Stimulated activated CD8-positive, alpha-beta memory T cell treated with anti-CD3 and anti-CD28 coated beads, Interleukin-15, amount 100 ng/mL, for 48 hours (primary cell): ENCODE measurements at places on chromosomes 1 and 21.

GRCh38 chr1:169387399-169387798 is 19.4 kb downstream of the BLZF1 start:
- DNase-seq: no peak

- no peak for DNase-seq
Measured at GRCh38 chr1:232980986-232981560, 30.7 kb downstream of the NTPCR start.

DNA sequence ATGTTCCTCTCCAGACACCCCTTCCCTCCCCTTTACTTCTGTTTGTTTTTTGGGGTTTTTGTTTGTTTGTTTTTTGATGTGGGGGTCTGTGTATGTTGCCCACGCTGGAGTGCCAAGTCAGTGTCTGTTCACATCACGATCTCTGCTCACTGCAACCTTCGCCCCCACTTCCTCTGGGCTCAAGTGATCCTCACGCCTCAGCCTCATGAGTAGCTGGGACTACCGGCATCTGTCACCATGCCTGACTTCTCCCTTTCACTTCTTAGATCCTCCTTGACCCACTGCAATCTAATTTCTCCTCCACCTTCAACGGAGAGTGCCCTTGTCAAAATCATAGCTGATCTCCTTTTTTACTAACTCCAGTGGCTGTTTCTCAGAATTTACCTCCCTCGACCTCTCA is 100.7 kb upstream of the KIF26B start:
- DNase-seq: no peak

- no peak for DNase-seq
Measured at GRCh38 chr1:5563861-5564577, 428.2 kb downstream of the NPHP4 start.

- DNase-seq: no peak
Measured at GRCh38 chr1:24900985-24901781, 28.9 kb downstream of the RUNX3 start.

DNA sequence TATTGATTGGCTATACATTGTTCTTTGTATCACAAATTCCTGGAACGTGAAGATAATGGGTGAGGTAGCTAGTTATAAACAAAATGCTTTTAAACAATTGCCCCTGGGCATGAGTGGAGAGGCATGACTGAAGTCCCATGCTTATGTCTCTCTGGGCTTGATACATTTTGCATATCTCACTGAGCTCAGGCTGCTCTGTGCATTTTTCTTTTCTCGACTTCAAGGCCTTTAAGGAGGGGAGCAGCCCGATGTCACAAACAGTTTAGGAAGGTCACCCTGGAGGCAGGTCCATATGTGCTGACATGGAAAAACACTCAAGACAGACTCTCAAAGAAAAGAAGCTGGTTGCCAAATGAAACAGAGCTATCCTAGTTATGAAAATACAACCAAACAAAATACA is 80.1 kb upstream of the PUM1 start:
- no peak for DNase-seq

DNA sequence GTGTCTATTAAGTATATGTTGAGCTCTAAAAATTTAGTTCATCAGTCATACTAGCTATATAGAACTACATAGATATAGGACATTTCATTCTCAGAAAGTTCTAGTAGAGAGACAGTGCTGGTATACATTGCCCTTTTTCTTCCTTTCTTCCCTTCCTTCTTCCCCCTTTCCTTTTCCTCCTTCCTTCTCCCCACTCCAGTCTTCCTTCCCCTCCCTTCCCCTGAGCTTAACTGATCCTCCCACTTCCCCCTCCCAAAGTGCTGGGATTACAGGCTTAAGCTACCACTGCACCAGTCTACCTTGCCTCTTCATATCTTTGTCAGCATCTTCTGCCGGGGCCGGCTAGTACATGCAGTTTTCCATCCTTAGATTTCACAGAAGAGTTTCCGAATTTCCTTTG is 12.1 kb downstream of the THRAP3 start:
- no peak for DNase-seq

DNA sequence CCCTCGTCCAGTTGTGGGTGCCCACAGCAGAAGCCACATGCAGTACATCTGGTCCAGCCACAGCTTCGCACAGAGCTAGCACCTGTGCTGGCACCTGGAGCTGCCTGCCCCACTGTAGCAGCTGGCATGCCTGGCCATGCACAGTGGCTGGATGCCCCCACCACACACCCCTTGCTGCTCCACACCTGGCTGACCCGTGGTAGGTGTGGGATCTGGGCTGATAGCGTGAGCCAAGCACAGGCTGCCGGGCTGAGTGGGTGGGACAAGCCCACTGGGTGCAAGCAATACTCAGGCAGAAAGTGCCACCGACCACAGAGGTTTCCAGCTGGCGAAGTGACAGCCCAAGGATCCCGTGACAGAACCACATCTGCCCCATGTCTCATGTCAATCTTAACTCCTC is 30.6 kb upstream of the BACE2 start:
- DNase-seq: no peak

DNA sequence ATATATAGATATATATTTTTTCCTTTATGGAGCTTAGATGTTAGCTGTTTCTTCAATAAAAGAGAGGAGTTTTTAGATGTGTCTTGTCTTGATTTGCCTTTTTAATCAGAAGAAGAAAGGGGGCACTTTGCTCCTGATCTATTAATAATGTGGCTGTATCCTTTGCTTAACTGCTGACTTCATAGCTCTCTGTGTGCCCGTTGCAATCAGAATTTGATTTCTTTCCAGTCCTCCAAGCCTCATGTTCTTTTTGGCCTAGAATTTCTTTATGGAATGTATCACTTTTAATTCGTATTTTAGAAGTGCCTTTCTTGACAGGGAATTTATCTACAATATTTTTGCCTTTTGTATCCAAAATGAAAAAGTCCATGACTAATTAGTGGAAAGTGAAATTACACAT is 85.3 kb downstream of the C1orf21 start:
- DNase-seq: no peak

DNA sequence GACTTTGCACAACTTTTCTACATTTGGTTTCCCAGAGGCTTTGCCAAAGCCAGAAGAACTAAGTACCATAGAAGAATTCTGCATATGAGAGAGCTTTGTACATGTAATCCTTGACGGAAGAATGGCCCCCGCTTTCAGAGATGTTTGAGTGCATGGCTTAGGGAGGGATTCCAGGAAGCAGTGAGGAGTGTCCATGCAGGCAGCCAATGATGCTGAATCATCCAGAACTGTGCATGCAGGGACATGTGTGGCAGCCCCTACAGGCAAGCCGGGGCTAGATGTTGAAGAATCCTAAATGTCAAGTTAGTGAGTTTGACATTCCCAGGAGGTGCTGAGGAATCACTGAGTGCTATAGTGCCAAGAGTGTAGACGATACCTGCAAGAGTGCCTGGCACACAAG is 9.9 kb upstream of the HAO2 start:
- DNase-seq: no peak

DNA sequence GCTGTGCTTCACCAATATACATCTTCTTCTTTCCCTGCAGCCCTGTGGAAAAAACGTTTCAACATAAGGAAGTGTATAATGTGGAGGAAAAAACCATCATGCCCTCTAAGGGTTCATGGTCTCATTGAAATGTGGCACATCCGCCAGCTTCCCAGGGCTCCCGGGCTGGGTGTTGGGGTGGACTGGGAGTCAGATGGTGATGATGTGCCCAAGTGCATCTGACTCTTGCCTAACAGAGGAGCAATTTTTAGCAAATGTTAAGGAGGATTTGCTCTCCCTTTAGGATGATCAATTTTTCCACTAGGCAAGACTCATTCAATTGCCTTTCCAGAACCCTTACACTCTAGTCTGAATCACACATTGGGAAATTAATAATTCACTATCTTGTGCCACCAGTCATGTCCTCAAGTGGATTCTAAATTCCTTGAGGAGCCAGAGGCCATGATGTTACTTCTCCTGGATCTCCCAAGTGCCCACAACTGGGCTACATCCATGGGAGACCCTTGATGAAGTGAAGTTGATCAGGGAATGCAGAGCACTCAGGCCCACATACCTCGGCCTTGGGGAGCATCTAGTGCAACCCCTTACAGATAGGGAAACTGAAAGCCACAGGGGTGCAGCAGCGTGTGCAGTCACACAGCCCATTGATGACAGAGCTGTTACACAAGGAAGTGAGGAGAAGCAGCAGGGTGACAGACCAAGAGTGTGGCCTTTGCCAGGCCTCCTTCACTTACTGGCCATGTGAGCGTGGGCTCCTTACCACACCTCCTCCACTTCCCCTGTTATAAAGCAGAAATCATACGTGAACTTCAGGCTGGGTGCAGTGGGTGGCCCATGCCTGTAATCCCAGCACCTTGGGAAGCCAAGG is 100.0 kb upstream of the SLC44A3 start:
- DNase-seq: no peak

DNA sequence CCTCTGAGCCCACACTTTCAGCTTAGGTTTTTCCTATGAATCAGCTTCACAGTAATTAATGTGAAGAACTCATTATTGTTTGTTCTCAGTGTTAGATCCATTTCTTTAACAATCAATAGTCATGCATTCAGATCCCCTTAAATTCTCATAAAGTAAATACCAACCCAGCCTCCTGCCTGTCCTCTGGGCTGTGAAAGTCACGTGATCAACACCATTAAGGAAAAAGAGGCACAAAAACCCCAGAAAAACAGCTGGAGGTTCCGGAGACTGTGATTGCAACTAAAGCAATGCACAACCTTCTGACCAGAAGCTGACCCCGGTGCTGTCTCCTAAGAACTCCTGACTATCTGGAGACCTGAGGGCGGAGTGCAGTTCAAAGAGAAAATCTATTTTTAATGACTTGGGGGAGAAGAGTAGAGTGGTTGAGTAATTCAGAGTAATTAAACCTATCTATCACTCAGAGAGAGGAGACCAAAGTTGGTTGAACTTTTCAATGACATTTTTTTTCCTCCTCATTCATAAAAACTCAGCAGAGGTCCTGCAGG is 132.5 kb downstream of the PLXNA2 start:
- no peak for DNase-seq
